ENCODE measurements at places on chromosomes 3 and 15.
A peak's percentile ranks its signal among the peaks of the same experiment; 100 is the strongest.

- no peak for DNase-seq
Observed at GRCh38 chr15:77837649-77838025, 204.9 kb upstream of the LINGO1 start.

GRCh38 chr3:68676136-68676535 is 256.2 kb downstream of the TAFA4 start:
- no peak for DNase-seq

- DNase-seq = no peak
Observed at GRCh38 chr15:66047321-66048024, 178.2 kb downstream of the RAB11A start.

- no peak for DNase-seq
Observed at GRCh38 chr15:94057305-94057704, 174.1 kb upstream of the MCTP2 start.

DNA sequence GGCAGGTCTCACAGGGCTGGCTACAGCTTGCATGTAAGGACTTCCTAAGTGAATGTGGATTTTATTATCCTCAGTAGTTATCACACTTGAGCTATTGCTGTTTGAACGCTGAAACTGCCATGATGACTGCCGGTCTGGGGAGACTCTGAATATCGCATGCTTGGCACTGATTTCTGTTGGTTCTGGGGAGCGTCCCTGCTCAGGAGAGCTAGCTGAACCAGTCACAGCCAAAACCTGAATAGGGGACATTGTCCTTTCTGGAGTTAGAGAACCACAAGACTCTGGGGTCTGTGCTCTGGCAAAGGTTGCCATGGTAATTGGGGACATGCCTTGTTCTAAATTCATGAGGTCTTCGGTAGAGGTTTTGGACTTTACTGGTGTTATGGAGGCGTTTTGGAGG is 30.8 kb downstream of the CMSS1 start:
- no peak for DNase-seq

GRCh38 chr15:67839499-67839928 is 331 bp downstream of the RNU6-1 start:
- peak; percentile 66 for DNase-seq

- no peak for DNase-seq
Observed at GRCh38 chr3:89426060-89426459, 318.6 kb downstream of the EPHA3 start.

- no peak for DNase-seq
Observed at GRCh38 chr3:52191663-52192062, 6.3 kb upstream of the ALAS1 start.

- no peak for DNase-seq
Observed at GRCh38 chr3:84991422-84991900, 32.7 kb downstream of the CADM2 start.

- DNase-seq = no peak
Observed at GRCh38 chr15:50353251-50353974, 1.6 kb downstream of the GABPB1 start.
